Panc1 (cell line): ENCODE measurements at places on chromosomes 3 and 15. TPM values are rescaled to one million over a fixed set of nuclear protein-coding genes. Genes with fewer than 3 reads are reported as not detected.

The SPG11 gene
- total RNA-seq = 55.0 TPM

DNA sequence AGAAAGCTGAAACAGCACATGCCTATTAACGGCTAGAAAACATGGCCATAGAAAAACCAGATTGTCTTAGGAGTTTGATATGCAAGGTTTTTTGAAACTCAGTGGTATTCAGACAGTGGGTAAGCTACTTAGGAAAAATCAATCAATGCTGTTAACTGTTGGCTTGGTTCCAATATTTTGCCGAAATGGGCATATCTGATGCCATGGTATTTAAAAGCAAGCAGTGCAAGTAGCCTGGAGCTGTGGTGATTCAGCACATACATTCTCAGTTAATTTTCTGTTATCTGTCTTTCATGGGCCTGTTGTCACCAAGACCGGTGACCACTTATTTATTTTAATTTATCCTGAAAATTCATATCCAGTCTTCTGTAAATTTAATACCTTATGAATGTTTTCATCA lies 17.3 kb upstream of the SUCNR1 start:
- no peak for DNase-seq

The GOLGA8R gene
- 0.80 TPM for total RNA-seq

GRCh38 chr3:184541886-184542562 lies 19.6 kb upstream of the EPHB3 start:
- no peak for DNase-seq
